NCI-H748 treated with DMSO at 0.1 percent for 48 hours (cell line): ENCODE measurements at places on chromosomes 2 and 18.

DNA sequence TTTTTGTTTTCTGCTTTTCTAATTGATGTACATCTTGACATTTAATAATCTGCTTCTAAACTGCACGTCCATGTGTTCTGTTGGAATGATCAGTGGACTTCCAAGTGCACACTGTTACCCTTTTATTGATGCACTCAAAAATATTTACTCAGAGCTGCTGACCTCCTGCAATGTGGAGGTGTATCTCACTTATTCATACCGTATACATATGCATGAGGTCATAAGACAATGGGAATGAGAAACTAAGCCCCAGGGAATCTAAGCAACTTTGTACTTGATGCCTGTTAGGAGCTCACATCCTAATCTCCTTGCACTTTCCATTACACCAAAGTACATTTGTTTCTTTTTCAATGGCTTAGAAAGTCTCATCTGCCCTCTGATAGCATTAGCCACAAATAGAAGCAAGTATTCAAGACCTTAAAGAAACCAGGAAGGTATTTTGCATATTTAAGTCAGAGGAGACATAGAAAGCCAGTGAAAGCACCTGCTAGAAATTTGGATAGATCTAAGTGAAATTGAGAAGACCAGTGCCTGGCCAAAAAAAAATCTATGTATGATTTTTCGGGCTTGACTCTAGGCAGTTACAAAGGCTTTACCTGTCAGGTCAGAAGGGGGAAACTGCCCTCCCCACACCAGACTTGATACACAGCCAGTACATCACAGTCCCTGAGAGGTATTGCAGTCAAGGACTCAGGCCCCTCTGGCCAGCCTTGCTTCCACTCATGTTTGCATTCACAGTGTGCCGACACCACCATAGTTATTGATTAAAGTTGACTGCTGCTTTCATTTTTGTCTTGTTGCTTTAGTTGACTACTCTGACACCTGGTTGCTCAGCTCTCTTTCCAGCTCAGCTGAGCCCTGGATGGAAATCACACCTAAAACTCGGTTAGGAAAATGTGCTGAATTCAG lies 391.7 kb upstream of the CYRIA start:
- no peak for DNase-seq

DNA sequence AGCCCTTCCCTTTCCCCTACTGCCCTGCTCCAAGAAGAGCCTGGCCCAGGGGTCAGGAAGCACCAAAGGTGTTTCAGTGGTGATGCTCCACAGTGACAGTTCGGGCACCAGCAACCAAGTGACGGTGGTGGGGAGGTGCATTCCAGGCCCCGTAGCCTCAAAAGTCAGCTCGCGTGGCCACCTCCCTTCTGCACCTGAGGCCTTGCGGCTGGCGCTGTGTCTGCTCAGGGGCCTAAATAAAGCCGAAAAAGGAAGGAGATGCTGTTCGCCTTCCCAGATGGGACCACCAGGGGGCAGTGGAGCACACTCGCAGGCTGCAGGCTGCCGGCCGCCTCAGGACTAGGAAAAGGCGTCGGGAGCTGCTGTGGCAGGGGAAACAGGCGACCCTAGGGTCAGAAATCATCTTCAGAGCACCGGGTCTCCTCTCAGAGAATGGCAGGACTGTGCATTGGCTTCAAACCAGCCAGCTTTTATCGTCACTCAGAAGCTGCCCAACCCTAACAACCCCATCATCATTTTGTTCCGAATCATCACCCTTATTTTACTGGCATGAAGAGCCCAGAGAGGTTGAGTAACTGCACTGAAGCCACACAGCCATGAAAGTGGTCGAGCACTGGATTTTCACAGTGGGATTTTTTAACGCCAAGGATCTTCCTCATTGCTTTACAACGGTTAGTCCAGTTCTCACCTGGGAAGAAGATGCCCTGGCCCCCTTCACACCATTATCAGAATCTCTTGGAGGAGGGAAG lies 213.0 kb upstream of the CELF4 start:
- peak; percentile 81 for DNase-seq

- no peak for DNase-seq
These were observed 428.9 kb downstream of the MBD2 start for GRCh38 chr18:53795610-53796009.

- DNase-seq, result no peak
These were observed 136.5 kb downstream of the LRRTM1 start for GRCh38 chr2:80168037-80168436.

- DNase-seq, result no peak
These were observed 41.5 kb downstream of the CROCC2 start for GRCh38 chr2:240947607-240948006.

DNA sequence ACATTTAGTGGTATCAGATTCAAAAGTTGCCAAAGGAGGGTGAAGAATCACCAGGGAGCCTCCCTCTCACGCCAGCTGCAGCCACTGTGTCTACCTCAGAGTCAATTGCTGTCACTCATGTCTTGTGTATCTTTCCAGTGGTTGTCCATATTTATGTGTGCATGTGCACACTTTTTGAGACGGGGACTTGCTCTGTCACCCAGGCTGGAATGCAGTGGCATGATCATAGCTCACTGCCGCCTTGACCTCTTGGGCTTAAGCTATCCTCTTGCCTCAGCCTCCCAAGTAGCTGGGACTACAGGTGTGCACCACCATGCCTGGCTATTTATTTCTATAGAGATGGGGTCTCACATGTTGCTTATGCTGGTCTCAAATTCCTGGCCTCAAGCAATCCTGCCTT lies 4.0 kb downstream of the MOCOS start:
- DNase-seq, result no peak

DNA sequence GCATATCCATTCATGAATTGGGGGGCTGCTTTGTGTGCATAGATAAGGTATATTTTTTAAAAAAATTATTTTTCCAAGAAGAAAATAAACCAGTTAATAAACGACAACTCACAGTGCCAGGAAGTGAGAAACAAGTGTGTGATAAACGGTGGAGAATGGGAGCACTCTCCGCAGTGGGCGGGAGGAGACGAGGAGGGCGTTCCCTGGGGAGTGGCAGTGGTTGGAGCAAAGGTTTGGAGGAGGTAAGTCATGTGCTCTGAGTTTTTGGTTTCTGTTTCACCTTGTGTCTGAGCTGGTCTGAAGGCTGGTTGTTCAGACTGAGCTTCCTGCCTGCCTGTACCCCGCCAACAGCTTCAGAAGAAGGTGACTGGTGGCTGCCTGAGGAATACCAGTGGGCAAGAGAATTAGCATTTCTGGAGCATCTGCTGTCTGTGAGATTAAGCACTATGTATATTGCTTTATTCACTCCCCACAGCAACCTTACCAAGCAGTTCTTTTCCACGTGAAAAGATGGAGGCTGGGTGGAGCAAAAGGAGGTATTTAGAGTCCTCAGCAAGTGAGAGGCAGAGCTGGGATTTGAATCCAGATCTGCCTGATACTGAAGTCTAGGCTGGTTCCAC lies 27.0 kb upstream of the CASP8 start:
- DNase-seq, result peak; percentile 90

DNA sequence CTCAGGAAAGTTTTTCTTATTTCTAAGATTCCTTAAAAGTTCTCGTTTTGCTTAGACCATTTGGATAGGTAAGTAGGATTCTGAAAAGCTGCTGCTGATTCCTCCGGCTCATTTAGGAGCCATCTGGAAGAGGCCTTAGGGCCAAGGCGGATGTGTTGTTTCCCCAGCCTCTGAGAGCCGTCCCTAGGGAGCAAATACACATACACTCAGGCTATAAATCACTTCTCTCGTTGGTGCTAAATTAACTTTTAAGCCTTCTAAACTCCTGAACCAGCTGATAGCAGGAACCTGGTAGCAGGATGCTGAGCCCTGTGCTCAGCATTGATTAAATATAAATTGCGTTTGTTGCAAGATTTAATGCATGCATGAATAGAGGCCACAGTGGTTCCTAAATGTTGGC lies 109.8 kb downstream of the ADCYAP1 start:
- DNase-seq, result no peak

DNA sequence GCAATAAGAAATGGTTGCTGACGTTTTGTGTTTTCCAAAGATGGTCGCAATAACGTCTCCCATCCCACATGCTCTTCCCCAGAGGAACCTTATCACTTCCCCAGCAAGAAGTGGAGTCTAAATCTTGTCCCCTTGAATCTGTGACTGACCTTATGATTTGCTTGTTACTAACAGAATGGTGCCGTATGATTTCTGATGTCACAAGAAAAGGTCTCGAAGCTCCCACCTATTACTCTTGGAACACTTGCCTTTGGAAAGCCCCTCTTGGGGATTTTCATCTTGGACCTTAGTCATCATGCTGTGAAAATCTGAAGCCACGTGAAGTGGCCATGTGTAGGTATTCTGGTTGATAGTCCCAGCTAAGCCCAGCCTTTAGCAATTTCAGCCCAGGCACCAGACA lies 86.2 kb upstream of the GLS start:
- DNase-seq, result no peak

GRCh38 chr18:40307627-40308026 lies 1647.4 kb upstream of the PIK3C3 start:
- DNase-seq, result no peak

DNA sequence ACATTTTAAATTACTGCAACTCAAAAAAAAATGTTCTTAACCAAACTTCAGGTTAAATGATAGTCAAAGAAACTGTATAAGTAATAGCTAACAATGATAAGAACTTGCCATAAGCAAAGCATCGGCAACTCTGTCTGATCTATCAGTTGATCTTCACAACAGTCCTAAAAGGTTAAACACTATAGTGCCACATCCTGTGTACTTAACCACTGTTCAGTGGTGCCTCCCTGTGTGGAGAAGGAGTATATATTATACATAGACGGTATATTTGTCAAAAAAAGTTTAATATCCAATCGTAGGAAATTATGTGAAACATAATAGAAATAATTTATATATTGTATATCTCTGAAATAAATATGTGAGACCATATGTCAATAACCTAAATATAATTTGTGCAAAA lies 13.0 kb downstream of the DTNA start:
- no peak for DNase-seq

GRCh38 chr2:188477564-188478103 lies 186.0 kb downstream of the GULP1 start:
- no peak for DNase-seq

- DNase-seq, result peak; percentile 69
These were observed 9.3 kb upstream of the LRRC30 start for GRCh38 chr18:7221424-7222155.
